ENCODE measurements at places on chromosomes 5 and 9.
A peak's percentile ranks its signal among the peaks of the same experiment; 100 is the strongest.

DNA sequence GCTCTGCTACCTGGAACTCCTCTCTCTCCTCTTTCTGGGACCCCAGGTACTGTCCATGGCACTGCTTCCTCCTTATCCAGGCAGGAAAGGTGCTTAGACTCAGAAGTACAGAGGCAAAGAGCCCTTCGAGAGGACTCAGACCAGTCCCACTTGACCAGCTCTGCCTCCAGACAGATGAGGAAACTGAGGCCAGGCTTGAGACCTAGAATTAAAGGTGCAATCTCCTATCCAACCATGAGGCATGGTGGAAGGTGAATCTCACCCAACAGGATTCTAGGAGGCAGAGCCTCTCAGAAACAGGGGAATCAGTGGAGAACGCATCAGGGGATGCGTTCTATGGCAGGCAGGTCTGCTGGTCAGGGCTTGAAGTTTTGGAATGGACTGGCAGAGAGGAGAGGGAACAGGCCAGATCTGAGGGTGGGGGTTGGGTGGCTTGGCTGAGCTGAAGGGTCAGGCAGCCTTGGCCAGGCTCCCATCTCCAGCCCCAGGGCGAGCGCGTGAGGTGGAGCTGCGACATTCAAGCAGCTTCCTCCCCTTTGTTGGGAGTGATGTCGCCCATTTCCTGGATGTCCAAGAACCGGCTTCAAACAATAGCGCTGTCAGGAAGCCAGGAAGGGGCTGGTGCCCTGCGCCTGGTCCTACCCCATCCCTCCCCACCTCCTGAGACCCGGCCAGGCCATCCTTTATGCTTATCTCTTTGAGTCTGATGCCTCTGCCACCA lies 26.2 kb downstream of the NDUFA8 start:
- no peak for DNase-seq

GRCh38 chr9:134181648-134182034 lies 17.3 kb upstream of the RNU6ATAC start:
- no peak for DNase-seq

GRCh38 chr5:144088206-144089064 lies 82.0 kb downstream of the YIPF5 start:
- no peak for DNase-seq

DNA sequence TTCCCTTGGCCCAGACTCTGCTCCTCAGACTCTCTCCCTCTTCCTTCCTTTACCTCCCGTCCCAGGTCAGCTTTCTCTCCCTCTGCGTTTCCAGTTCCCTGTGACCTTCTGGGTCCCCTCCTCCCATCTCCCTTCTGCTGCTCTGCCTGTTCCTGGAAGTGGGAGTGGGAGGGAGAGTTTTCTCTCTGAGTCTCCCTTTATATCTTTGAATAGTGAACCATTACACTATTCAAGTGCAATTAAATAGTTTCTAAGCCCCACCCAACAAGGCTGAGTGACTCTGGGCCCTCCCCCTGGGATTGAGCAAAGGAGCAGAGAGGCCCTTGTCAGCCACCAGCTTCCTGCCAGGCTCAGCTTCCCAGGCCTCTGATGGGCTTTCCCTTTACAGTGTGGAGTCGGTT lies 34.8 kb downstream of the THBS4 start:
- no peak for DNase-seq

DNA sequence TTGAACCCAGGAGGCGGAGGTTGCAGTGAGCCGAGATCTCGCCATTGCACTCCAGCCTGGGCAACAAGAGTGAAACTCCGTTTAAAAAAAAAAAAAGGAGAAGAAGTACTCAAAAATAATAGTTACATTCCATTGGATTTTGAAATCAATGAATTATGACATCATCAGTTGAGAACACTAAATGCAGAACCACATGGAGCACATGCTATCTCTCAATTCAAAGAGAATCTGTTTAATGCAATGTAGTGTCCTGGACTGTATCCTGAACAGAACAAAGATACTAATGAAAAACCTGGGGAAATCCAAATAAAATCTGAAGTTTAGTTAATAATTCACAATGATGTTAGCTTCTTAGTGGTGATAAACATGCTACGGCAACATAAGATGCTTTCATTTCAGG lies 20.3 kb downstream of the CDC14B start:
- DNase-seq: peak; percentile 74

DNA sequence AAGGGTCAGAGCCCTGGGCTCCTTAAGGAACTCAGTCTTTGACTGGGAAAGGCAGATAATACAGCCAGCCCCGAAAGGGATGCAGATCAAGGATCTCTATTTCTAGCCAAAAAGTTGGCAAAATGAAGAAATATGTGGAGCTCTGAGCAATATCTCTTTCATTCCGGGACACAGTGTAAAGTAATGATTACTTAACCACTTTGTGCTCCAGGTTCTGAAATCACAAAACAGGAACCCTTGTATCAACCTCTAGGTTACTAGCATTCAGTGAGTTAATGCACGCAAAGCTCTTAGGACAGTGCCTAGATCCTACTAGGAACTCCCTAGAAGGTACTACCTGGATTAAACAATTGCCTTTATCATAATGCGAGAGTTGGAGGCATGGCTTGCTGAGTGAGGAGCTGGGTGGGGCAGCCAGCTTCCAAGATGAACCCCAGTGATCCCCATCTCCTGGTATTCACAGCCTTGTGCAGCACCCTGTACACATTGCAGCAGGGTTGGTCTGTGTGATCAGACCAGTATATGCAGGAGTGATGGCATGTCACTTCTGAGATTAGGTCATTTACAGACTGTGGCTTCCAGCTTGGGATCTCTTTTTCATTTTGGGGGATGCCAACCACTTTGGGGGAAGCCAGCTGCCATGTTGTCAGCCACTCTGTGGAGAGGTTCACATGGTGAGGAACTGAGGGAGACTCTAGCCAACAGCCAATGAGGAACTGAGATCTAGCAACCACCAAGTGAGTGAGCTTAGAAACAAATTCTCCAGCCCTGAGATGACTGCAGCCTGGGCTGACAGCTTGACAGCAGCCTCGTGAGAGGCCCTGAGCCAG lies 103.1 kb upstream of the SLC44A1 start:
- peak; percentile 79 for DNase-seq

DNA sequence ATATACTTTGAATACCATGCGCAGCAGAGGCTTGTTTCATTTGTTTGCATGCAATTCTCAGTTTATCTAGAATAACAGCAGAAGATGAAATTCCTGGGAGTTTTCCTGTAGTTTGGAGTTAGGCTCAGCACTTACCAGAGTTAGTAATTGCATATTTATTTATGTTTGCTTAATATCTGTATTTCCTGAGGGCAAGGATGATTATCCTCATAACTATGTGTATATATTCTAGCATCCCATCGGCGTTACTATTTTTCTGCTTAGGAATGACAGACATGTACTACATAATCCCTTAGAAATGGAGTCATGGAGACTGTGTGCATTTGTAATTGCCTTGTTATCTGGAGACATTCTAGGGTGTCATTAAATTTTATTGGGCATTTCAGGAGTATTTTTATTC lies 1184.8 kb downstream of the DTWD2 start:
- no peak for DNase-seq

- no peak for DNase-seq
These were observed 275.6 kb downstream of the SH3GL2 start for GRCh38 chr9:17854487-17854886.

GRCh38 chr9:127153501-127153900 lies 31.1 kb upstream of the ANGPTL2 start:
- DNase-seq: peak; percentile 51

- DNase-seq: no peak
These were observed 56.5 kb downstream of the ANKRD33B start for GRCh38 chr5:10620346-10620745.

GRCh38 chr9:21413624-21414023 lies 4.7 kb downstream of the IFNA8 start:
- DNase-seq: peak; percentile 24

GRCh38 chr9:98867429-98868168 lies 60.1 kb downstream of the GALNT12 start:
- DNase-seq: peak; percentile 61

- DNase-seq: no peak
These were observed 715 bp downstream of the FGF10 start for GRCh38 chr5:44388321-44389089.

DNA sequence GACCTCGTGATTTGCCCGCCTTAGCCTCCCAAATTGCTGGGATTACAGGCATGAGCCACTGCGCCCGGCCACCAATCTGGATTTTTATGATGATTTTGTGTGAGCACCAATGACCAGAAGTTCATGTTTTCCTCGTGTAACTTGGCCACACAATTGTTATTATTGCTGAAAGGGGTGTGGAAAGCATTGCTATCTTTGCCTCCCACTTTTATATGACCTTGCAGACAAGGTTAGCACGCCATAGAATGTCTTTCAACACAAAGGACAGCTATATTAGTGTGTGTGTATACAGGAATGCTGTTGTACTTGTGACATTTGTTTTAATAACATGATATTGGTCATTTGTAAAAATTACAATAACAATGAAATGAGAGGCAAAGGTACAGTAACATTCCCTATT lies 155.0 kb upstream of the ERCC6L2 start:
- no peak for DNase-seq
